ENCODE measurements at places on chromosomes 3 and 15.

- no peak for DNase-seq
Observed at GRCh38 chr15:67144609-67145311, 79.4 kb downstream of the SMAD3 start.

GRCh38 chr3:9890249-9891071, at the start of gene JAGN1:
Gene JAGN1, plus strand, starts transcription at chr3:9890610. Its CDS starts 113 bp downstream, at chr3:9890723.
- DNase-seq = peak; percentile 87

DNA sequence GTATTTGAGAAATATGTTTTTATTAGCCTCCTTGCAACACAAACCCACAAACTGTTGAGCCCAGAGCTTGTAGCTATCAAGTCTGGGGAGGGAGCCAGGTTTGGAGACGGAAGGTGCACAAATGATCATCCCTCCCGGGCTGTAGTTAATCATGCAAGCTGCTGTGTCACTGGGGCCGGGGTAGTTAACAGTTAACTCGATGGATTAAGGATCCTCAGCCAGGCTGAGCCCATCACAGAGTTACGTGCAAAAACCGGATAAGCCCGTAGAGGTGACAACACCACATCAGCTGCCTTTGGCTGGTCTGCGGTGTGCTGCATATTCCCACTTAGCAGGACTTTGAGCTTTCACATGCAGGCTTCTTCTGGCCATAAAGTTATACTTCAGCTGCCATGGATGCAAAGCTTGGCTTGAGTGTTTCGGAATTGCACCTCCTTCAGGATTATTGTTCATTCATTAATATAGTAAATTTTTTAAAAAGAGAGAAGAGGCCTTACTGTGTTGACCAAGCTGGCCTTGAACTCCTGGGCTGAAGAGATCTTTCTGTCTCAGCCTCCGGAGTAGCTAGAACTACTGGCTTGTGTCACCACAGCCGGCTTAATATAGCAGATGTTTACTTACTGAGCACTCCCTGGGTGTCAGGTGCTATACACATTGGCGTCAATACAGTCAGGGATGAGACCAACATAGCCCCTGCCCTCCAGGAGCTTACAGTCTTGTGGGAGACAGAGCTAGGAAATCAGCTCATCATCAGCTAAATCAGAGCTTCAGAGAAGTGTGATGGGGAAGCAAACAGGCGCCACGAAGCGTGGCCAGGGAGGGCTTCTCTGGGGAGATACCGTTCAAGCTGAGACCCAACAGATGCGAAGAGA, 226.8 kb upstream of the BHLHE40 start:
- DNase-seq = no peak

DNA sequence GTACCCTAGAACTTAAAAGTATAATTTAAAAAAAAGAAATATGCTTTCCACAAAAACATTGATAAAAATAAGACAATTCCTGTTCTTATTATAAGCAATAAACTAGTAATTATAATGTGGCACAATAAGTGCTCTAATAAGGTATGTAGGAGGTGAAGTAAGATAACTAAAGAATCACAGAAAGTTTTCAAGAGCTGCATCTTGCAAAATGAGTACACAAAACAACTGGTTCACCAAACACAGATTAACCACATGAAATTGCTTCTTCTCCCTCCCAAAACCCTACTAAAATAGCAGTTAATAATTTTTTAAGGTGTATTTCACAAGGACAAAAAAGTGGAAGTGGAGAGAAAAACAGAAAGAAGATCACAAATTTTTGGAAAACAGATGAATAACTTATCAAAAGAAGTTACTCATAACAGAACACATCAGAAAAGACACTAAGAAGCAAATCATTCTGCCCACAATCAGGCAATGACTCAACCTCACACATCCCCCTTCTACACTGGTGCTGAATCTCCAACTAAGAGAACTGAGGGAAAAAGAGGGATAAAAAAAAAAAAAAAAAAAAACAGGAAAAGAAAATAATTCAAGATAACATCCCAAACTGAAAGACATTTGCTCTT, 64.2 kb downstream of the TBC1D5 start:
- no peak for DNase-seq

DNA sequence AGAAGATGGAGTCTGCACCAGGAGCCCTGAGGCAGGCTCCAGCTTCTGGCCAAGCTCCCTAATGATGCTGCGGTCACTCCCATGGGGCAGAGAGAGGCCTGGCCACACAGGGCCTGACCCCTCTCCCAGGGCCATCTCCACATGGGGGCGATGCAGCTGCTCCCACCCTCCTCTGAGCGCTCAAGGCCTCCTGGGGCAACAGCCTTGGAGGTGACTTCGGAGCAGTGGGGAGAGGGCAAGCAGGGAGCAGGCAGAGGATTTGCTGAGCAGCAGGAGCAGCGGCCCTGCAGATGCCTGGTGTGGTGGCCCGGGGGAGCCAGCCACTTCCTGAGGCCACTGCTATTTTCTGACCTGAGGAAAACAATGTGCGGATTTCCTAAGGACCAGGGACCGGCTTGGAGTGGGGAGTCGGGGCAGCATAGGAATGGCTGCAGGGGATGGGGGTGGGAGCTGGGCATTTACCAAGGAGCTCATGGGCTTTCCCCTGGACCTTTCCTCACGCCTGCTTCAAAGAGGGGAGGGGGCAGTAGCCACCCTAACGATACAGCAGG, 81.6 kb upstream of the RPL32 start:
- DNase-seq = no peak

- DNase-seq = no peak
Observed at GRCh38 chr3:195110647-195111318, 160.2 kb downstream of the XXYLT1 start.

DNA sequence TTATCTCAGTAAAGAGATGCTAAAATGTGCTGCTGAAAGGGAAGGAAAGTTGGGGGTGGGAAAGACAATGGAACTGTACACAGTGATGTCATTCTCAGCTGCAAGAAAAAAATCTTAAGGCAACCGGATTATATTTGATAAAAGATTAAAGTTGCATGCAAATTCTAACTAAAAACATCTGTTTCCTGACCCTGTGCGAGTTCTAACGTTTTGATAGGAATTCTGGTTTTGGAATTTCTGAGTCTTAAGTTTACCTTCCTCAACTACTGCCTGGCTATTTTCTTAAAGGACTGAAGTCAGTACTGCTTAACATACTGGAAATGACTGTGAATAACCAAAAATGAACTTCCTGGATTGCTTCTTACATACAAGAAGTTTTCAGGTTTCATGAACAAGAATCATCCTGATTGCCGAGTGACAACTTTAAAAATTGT, 115.5 kb downstream of the SLC25A26 start:
- no peak for DNase-seq

GRCh38 chr3:174110761-174111160, 713.2 kb downstream of the NLGN1 start:
- DNase-seq = no peak

GRCh38 chr3:134988666-134989065, 193.6 kb downstream of the EPHB1 start:
- DNase-seq = no peak

GRCh38 chr3:134367869-134368750, 6.1 kb downstream of the AMOTL2 start:
- no peak for DNase-seq

DNA sequence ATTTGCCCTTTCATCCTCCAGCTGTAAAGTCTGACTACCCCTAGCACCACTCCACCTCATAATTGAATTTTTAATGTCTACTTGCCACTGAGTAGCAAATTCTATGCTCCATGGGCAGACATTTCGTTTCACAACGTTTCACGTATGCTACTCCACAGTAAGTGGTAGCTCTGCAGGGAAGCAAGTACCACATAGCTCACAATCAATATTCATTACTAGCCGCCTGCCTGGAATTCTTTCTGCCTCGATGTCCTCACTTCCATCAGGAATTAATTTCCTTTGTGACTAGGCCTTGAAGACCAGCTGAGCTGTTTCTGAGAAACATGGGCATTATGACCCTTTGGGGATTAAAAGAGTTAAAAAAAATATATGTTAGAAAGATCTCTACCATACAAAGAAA, 15.3 kb downstream of the NPTN start:
- no peak for DNase-seq

DNA sequence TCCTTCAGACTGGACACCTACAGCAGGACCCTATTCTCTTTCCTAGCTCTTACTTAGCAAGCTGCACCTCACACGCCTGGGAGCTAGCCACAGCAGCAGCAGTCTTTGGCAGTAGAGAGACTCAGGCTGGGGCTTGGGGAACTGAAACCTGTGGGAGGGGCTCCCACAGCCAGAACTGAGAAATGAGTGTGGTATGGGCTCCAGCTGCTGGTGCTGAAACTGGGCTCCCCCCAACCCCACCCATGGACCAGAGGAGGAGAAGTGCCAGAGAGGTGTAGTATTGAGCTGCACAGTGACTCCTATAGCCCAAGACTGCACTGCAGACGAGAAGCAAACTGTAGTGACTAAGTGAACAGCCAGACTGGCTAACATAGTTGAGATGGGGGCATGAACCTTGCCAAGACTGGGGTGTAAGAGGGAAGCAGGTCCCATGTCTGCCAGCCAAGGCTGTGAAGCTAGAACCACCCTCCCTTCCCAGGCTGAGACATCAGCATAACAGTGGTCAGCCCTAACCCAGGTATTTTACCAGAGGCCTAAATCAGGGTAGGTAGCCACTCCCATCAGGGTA, 62.5 kb downstream of the MYO5A start:
- no peak for DNase-seq

GRCh38 chr3:15460891-15461531, 33.6 kb downstream of the EAF1 start:
- DNase-seq = no peak

GRCh38 chr3:6994081-6994668, 133.3 kb downstream of the GRM7 start:
- DNase-seq = no peak

DNA sequence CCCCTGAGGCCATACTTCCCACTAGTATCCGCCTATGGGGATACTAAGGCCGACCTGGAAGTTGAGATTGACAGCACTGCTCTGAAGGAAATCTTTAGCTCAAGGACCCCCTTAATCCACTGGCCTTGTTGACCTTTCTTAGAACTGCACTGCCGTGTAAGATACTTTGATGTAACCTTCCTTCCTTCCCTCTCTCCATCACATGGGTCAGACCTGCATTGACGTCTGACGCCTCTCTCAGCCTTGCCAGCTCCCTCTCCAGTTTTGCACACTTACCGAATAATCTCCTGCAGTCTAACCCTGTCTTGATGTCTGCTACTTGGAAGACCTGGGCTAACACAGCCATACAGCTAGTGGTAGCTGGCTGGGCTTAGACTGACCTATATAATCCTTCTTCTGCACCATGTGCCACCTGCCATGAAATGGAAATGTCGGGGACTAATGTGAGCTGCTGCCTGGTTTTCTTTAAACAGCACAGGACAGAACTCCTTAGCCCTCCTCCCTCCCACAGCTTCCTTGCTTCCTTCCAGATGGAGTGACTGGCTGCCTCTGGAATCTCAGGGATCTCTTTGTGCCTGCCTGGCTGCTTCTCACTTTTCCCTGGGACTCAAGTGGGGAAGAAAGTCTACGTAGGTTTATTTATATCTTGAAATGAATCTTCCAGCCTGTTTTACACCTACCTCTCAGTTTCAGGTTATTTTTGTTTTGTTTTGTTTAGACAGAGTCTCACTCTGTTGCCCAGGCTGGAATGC, 39.2 kb upstream of the HERC1 start:
- DNase-seq = peak; percentile 47

DNA sequence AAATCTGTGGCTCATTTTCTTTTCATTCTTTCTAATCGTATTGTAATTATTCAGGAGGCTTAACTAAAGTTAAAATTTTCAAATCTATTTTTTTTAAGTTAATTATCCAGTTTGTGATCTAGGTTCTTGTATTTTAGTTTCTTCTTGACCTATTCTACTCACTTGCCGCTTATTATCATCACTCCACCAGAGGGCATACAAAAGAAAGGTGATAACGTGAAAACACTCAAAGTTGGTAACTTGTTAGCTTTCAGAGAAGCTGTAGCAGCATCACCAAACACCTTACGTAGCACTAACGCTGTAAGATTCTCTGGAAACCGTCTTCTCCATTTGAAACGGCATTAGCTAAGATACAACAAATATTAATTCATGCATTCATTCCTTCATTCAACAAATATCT, 4.8 kb downstream of the GNB4 start:
- DNase-seq = no peak

DNA sequence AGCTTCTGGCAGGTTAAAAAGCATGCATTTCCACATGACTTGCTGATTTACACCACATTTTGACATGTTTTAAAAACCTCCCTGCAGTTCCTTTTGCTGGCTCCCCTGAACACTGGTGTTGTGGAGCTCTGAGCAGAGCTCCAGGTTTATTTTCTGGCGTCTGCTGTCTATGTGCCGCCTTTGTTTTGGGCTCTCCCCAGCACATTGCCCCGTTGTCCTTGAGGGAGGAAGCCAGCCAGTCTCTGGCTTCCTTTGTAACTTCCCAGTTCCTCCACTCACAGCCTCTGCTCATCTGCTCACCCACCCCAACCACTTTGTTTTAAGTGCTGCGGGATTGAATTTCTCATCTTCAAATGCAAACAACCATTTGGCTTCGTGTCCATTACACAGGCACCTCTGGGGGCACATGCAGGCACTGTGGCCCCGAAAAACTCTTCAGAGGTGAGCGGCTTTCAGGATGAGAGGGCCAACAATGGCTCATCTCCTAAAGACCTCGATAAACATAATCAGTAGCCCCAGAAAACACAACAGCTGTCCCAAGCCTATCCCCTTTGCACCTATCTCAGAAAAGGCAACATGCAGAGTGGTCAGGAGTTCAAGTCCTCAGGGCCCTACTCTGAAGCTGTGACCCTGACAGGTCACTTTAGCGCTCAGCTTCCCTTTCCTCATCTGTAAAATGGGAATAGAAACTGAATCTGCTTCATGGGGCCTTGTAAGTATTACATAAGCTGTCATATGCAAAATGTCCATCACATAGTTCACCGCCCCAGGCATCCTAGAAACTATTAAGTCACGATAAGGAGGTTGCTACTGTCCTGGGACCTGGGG, 1.3 kb upstream of the MEF2A start:
- DNase-seq = peak; percentile 42

GRCh38 chr15:58159827-58160386, 21.7 kb downstream of the AQP9 start:
- DNase-seq = no peak

DNA sequence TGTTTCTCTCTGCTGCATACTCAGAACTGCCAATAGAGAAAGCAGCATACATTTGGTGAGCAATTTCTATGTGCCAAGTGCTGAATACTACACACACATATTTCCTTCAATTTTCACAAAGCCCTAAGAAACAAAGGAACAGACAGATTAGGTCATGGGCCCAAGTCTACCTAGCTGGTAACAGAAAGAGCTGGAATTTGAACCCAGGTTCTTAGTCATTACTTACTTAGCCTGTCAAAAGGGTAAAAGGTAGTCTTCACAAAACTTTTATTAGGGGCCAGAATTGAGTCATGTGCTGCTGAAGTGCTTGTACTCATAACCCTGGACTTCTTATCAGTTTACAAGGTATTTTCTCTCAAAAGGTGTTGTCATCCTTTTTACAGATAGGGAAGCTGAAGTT, 10.4 kb upstream of the ABHD17C start:
- no peak for DNase-seq

DNA sequence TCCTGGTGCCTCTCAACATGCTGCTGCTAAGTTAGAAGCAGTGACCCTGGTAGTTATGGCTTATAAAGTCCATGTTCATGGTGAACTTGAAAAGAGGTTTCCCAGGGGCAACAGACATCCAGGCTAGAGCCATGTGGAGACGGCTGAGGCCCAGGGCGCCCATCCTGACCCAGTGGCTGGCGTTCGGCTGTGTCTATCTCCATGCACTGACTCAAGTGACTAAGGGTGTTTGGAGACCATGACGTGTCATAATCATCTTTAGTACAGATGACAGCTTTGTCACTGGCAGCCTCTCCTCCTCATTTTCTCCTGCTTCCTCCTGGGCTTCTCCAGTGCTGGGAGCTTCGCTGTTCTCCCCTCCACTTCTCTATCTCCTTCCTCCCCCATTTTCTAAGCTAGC, 287.4 kb upstream of the LYSMD4 start:
- no peak for DNase-seq

- no peak for DNase-seq
Observed at GRCh38 chr3:59609657-59610348, 560.0 kb upstream of the CFAP20DC start.
